PC-9 (cell line): ENCODE measurements at places on chromosomes 7 and 10. TPM values are rescaled to one million over a fixed set of nuclear protein-coding genes. Genes with fewer than 3 reads are reported as not detected.
A peak's percentile ranks its signal among the peaks of the same experiment; 100 is the strongest.

DNA sequence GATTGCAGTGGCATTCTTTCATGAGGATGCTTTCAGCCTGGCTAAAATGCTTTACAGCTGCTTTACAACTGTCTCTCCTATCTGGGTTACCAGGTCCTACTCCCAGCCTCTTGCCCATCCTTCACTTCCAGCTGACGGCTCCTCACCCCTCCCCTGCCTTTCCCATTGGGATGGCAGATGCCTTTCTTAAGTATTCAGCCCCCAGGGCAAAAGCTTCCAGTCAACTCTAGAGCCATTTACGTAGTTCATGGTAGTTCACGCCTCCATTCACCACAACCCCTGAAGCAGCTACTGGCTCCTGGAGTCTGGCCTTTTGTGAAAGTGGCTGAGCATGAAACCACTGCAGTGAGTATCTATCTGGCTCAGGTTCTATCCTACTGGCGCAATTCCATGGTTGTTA is 17.2 kb upstream of the BMPER start:
- DNase-seq: no peak
- peaks cover 39% of the 10 kb centered on the region; the same call in 1 of the 2 replicates for H3K27me3 ChIP-seq
- H3K36me3 ChIP-seq: no peaks in the 10 kb centered on the region

DNA sequence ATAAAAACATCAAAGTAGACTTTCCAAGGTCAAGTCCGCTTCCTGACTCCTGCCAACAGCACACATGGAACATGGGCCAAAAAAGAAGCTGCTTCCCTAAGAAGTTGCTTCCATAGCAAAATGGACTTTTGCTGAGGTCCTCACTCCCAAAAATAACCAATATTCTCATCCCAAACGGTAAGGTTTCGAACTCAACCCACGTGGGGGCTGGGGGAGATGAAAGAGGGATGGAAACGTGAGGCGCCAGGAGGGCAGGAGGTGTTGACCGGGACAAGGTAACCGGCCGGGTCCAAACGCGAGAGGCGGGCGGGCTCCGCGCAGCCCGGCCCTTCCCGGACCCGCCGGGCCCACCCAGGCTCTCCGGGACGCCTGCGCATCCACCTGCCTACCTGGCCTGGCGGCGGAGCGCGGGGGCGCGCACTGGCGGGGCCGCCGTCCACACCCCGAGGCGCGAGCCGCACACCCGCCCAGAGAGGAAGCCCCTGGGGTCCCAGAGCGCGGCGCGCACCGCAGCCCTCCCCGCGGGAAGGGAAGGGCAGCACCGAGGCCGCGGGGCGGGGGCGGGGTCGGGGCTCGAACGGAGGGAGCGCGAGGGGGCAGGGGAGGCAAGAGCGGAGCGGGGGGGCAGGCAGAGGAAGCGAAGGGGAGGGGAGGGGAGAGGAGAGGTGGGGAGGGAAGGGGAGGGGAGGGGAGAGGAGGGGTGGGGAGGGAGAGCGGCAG is 742 bp downstream of the LMBR1 start:
- peaks cover 29% of the 10 kb centered on the region for H3K4me1 ChIP-seq
- H3K4me3 ChIP-seq: peak overlapping the region; percentile 64
- peak; percentile 74 for DNase-seq
- H3K27ac ChIP-seq: no peak overlapping the region
- no peaks in the 10 kb centered on the region for H3K27me3 ChIP-seq

DNA sequence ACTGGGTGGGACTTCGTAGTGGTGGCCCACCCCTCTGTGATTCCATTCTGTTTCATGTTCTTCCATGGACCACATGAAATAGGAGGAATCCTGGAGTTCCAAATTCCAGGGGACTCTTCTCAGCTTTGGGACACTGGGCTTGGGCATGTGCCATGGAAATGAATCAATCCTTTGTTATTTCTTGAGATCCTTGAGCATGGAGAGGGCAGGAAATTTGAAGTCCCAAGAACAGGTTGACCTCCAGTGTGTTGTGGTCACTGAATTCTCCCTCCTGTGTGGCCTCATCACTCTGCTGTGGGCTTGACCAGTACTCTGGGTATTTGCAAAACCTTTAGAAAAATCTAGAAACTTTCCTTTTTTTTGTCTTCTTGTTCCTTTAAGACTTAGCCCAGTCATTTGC is 22.7 kb downstream of the TACR2 start:
- DNase-seq: no peak
- peaks cover 14% of the 10 kb centered on the region; the same call in 1 of the 2 replicates for H3K36me3 ChIP-seq
- H3K27me3 ChIP-seq: no peaks in the 10 kb centered on the region
- no peak overlapping the region for H3K27ac ChIP-seq
- H3K4me3 ChIP-seq: no peak overlapping the region
- peaks cover 24% of the 10 kb centered on the region for H3K4me1 ChIP-seq

DNA sequence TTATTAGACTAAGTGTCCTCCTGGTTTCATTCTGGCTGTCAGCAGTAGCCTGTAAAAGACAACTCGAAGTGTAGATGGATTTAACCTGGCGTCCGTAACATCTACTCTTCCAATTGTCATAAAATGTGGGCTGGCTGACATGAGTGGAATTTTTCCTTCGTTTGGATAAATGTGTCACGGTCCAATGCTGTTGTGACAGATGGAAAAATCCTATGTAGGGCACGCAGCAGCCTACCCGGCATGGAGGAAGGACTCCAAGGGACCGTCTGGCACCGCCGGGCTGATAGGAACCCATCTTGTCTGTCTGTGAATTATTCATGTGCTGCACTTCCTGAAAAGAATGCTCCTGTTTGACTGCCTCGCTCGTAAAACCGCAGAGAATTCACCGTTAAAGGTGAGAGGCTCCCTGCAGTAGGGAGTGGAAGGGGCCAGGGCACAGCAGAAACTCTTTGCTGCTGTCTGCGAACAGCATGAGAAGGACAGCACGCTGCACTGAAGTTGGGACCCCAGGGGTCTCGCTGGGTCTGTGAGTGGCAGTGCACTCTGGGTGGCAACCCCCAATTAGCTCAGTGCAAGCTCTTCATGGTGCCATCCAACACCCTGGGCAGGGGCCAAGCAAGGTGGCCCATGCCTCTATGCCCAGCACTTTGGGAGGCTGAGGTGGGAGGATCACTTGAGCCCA is 1.6 kb upstream of the ORAI2 start:
- H3K36me3 ChIP-seq: no peaks in the 10 kb centered on the region; the same call in 1 of the 2 replicates
- no peaks in the 10 kb centered on the region for H3K27me3 ChIP-seq
- 0 out of 2 replicates have a peak, but pooled peaks cover 6% of the 10 kb centered on the region for H3K4me1 ChIP-seq
- peak overlapping the region; percentile 9; the same call in 1 of the 2 replicates for H3K27ac ChIP-seq
- no peak for DNase-seq
- no peak overlapping the region for H3K4me3 ChIP-seq

DNA sequence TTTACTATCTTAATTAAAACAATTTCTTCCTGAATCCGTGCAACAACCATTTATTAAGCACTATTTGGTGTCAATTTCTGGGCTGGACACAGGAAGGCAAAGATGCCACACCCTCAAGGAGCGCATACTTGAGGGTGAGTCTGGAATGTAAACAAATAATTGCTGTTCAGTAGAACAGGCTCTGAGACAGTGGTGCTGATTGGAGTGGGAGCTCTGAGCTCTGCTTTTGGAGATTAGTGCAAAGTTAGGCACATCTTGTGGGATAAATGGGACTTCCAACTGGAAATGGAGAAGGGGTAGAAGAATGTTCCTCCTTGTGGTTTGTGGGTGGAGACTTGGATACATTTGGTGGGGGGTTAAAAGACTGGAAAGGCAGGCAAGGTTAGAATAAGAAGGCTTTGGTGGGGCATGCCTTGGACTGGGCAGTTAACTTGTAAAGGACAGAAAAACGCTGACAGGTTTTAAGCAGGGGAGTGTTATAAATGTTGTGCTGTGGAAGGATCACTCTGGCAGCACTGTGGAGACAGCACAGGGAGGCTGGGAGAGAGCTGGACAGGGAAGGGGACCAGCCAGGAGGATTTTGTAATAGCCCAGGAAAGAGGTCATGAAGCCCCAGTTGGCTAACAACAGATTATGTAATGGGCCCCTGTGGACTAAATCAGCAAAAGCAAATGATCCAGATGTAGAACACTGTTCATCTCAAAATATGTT is 80.7 kb downstream of the ZNF365 start:
- H3K4me1 ChIP-seq: peaks cover 23% of the 10 kb centered on the region
- H3K36me3 ChIP-seq: no peaks in the 10 kb centered on the region
- H3K27me3 ChIP-seq: no peaks in the 10 kb centered on the region

DNA sequence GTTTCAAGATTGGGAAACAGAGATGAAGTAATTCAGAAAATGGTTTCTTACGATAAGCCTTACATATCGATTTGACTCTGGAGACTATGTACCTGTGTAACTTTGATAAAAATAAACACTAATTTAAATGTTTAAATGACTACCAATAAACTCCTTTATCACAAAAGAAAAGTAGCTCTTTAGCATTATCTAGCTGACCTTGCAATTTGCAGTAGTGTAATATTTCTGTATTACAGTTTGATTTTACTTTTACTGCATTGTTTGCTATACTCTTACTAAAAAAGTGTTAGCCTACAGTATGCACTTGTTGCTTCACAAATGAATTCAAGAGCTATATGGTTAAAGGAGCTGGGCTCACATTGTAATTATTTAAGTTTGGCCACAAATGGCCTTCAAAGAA is 77.8 kb upstream of the ZNF804B start:
- no peak for DNase-seq
- no peaks in the 10 kb centered on the region for H3K36me3 ChIP-seq
- H3K27me3 ChIP-seq: no peaks in the 10 kb centered on the region
- H3K27ac ChIP-seq: no peak overlapping the region
- no peaks in the 10 kb centered on the region for H3K4me1 ChIP-seq

DNA sequence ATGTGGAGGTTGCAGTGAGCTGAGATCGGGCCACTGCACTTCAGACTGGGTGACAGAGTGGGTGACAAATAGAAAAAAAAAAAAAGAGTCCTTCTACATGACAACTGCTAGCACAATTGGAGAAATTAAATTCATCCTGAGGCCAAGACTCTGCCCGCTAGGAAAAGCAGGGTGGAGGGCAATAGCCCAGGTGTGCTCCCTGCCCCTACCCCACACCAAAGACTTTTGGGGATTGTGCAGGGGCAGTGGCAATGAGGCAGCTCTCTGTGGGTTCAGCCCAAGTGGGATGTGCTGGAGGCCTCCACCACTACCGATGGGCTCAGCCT is 61.3 kb downstream of the TMEM209 start:
- H3K36me3 ChIP-seq: no peaks in the 10 kb centered on the region
- H3K4me3 ChIP-seq: no peak overlapping the region
- H3K27me3 ChIP-seq: no peaks in the 10 kb centered on the region
- DNase-seq: no peak
- H3K27ac ChIP-seq: peak overlapping the region; percentile 30; the same call in 1 of the 2 replicates

Gene STK32C
- 13.9 and 21.8 TPM in 2 replicates for total RNA-seq

Gene LBX1
- not detected in 2 replicates for total RNA-seq

Gene SEC61A2
- 4.9 and 6.8 TPM in 2 replicates for total RNA-seq

Gene SLC26A5
- not detected in 2 replicates for total RNA-seq

Gene TLX1
- total RNA-seq: not detected in 2 replicates

Gene CACNB2
- not detected in 2 replicates for total RNA-seq
